ENCODE measurements at places on chromosomes 3 and 15. TPM values are rescaled to one million over a fixed set of nuclear protein-coding genes. Genes with fewer than 3 reads are reported as not detected.

DNA sequence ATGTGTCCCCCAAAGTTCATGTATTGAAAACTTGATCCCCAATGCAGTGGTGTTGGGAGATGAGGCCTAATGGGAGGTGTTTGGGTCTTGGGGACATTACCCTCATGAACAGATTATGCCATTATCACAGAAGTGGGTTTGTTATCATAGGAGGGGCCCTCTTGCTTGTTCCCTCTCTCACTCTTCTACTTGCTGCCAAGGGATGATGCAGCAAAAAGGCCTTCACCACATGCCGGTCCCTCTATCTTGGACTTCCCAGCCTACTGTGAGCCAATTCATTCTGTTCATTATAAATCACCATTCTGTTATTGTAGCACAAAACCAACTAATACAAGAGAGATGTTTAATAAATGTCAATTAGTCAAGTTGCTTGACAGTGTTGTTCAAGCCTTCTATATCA is 47.2 kb downstream of the FAM227B start:
- no peak for DNase-seq

DNA sequence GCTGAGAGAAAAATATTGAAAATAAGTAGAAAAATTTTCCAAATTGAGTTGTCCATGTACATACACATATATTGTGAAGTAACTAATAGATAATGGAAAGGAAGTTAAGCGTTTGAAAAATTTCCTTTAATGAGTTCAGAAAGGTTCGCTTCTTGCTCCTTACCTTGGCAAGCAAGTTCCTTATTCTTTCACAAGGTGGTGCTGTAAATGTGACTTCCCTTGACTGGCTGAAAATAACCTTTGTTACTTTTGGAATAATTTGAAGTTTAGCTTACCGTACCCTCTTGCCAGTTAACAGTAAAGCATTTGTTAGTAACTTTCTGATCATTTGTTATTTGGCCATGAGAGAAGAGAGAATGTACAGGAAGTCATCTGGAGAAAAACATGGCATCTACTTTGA is 41.6 kb downstream of the PYDC2 start:
- DNase-seq, result no peak

GRCh38 chr15:71705151-71705550 is 105.2 kb upstream of the NR2E3 start:
- no peak for DNase-seq

GRCh38 chr15:51803965-51804364 is 25.5 kb upstream of the TMOD3 start:
- no peak for DNase-seq

DNA sequence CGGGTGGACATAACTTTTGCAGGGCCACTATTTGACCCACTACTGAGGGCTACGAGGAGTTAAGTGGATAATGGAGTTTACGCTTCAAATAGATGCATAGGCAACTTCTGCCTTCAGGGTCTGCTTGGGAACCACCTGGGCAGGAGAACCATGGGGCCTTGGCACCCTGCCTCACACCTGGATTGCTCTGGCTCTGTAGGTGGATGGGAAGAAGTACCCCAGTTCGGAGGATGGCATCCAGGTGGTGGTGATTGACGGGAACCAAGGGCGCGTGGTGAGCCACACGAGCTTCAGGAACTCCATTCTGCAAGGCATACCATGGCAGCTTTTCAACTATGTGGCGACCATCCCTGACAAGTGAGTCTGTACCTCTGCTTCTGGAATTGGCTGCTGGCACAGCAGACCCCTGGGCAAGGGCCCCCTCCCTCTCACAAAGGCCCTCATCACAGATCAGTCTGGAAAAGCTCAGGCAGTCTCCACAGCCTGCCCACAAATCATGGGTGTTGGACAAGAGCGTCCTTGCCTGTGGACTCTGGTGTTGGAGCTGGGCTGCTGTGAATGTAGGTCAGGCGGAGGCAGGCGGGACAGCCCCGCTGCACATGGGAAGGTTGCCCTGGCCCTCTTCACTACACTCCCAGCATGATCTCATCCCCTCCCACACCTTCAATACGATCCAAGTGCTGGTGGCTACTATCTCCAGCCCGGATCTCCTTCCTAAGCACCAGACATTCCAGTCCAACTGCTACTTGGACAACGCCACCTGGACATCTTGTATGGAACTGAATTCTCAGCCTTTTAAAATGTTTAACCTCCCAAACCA is 46.7 kb downstream of the MESD start:
- DNase-seq, result no peak

DNA sequence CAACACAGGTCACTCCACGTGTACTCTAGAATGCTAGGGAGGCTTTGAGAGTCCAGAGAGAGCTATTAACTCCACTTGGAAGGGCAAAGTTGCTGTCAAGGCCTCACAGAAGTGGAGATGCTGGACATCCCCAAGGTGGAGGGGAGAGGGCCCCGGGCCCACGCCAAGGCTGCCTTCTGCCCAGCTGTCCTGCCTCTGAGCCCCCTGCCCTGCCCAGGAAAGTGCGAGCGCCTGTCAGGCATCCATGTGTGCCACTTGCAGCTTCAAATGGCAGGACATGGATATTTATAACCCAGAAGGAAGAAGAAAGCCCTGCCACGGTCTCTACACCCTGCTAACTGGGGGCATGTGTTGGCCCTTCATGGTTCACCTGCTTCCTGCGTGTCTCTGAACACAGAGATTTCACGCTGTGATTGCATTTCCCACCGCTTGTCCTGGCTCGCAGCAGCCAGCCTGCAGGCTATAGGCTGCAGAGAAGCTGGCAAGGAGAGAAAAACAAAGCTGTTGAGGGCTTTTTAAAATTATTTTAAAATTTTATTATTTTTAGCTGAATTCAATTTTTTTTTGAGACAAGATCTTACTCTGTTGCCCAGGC is 17.0 kb downstream of the ANKDD1A start:
- no peak for DNase-seq

GRCh38 chr3:188607805-188608315 is 453.9 kb downstream of the LPP start:
- DNase-seq, result no peak

- no peak for DNase-seq
Measured at GRCh38 chr3:143083781-143084180, 35.8 kb upstream of the CHST2 start.

- no peak for DNase-seq
Measured at GRCh38 chr3:111738238-111738637, 120.8 kb upstream of the PHLDB2 start.

MESP2 gene
- total RNA-seq, result 0.14 TPM

C3orf85 gene
- not detected for total RNA-seq

All from activated CD4-positive, alpha-beta T cell treated with anti-CD3 and anti-CD28 coated beads for 36 hours (primary cell).